Hematopoietic multipotent progenitor cell treated with erythropoietin and hydrocortisone succinate and interleukin-3 and kit ligand, for 15 days (in vitro differentiated cells): ENCODE measurements at places on chromosomes 1 and 21.

DNA sequence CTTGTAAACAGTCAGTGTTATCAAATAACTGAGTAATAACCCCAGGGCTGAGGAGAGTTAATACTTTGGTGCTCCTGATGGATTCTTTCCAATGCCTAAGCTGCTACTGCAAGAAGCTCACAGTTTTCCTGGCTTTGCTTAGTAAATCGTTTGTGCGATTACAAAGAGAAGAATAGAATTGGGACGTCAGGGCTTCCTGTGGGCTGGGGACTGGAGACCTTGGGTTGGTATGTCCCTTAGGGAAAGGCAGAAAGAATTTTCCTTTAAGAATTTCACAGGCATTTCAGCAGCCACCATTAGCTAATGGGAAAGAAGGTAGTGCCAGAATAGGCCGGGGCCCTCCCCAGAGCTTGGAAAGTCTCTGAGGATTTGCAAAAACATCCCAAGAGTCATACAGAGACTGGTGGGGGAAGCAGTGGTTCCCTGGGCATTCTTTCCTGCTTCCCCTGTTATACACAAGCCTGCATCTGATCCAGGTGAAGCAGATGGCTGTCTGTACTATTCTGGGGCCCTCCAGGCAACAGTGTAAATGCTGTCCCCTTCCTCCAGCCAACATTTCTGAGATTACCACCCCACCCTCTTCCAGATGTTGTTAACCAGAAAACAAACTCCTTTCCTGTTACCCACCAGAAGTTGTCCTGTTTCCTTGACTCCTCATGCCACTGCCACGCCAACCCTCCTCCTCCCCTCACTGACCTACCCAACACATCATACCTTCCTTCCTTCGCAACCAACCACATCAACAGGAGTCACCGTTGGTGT, 40.2 kb downstream of the PLXNA2 start:
- DNase-seq, result no peak

GRCh38 chr1:97623220-97623619, 297.6 kb downstream of the DPYD start:
- no peak for DNase-seq

DNA sequence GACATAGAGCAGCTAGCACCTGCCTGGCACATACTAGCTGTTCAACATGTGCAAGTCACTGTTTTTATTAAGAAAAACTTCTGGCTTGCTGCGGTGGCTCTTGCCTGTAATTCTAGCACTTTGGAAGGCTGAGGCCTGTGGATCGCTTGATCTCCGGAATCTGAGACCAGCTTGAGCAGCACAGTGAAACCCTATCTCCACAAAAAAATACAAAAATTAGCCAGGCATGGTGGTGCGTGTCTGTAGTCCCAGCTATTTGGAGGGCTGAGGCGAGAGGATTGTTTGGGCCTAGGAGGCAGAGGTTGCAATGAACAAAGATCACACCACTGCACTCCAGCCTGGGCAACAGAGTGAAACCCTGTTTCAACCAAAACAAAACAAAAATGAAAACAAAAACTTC, 27.7 kb upstream of the C8B start:
- DNase-seq, result no peak

DNA sequence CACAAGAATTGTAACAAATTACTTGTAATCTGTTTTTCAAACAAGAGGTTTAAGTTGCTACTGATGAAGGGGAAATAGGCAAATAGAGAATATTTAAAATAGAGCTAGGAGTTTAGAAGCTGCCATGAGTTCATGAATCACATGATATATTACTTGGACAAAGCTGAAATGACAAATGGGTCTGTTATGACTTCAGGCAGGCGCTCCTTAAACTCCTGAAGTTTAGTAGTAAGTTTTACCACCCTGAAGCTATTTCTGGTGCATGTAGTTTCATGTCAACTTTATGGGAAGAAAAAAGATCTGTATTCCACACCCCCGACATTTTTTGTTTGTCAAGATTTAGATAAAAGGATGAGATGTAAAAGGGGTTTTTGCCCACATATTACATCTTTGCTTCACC, 58.5 kb downstream of the PLA2G4A start:
- DNase-seq, result no peak

DNA sequence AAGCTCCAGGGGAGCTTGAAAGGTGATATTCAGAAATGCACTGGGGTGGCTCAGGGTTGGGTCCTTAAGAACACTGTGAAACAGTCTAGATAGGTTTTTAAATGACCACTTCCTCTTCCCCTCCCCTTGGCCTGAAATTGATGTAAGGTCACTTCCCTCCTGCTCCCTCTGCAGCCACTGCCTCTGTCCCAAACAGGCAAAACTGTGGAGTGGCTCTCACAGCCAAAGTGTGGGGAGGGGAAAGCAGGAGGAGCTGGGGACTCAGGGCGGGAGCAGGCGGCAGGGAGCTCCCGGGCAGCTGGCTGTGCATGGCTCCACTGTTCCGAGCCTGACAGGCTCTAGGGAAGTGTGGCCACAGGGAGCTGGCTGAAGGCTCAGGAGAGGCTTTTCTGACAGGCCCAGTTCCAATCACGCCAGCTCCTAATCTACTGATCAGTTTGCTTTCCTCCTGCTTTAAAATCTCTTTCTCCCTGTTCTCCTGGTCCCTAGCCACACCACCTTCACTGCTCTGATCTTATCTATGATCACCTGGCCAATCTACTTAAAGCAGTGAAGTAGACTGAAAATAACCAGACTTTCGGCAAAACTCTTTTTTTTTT, 5.1 kb upstream of the CSRP1 start:
- DNase-seq, result no peak

DNA sequence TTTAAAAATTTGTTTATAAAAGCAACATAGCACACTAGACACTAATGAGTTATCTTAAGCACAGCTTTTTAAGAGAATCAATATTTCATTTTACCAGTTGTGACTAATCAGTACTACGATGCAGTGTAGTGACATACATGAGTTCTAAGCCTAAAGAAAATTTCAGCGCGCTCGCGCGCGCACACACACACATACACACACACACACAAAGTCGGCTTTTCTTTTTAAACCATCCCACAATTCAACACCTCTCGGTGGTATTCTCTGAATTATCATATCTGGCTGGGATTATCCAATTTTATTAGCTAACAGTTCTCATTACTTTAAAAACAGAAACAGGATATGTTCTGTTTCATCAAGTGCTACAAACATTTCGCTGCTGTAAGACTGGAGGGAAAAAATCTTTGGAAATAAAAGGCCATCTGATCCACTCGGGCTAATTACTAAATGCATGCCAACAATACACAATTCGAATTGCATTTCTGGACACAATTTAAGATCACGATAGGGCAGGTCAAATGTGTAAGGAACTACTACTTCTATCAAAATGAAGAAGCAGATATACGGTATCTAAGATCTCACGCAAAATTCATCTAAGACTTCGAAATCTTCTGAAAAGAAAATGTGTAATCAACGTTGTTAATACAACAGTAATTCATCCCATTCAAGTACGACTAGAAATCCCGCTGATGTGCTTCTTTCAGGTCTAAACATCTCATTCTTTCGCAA, 1.2 kb downstream of the TUT4 start:
- no peak for DNase-seq

DNA sequence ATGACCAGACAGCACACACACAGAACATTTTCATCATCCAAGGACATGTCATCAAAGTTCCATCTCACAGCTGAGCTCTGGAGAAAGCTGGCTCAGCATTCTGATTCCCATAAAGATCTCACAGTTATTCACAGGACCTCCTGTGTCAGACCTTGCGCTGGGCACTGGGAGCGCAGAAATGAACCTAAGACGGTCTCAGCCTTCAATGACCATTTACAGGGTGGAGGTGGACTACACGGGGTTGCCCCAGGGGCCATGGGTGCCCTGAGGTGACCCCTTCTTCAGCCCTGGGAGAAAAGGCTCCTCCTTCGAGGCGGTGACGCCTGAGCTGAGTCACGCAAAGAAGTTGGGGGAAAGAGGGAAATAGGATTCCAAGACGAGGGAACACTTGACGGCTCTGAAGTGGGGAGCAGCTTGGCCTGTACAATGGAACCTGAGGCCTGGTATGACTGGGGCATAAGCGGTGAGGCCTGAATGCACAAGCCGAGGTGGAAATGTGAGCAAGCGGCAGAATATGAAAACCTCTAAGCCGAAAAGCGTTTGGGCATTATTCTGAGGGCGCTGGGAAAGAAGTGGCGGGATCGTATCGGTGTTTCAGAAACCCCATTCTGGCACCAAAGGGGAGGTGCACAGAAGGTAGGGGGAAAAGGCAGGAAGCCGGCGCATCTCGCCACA, 797 bp downstream of the CC2D1B start:
- DNase-seq, result peak; percentile 35

DNA sequence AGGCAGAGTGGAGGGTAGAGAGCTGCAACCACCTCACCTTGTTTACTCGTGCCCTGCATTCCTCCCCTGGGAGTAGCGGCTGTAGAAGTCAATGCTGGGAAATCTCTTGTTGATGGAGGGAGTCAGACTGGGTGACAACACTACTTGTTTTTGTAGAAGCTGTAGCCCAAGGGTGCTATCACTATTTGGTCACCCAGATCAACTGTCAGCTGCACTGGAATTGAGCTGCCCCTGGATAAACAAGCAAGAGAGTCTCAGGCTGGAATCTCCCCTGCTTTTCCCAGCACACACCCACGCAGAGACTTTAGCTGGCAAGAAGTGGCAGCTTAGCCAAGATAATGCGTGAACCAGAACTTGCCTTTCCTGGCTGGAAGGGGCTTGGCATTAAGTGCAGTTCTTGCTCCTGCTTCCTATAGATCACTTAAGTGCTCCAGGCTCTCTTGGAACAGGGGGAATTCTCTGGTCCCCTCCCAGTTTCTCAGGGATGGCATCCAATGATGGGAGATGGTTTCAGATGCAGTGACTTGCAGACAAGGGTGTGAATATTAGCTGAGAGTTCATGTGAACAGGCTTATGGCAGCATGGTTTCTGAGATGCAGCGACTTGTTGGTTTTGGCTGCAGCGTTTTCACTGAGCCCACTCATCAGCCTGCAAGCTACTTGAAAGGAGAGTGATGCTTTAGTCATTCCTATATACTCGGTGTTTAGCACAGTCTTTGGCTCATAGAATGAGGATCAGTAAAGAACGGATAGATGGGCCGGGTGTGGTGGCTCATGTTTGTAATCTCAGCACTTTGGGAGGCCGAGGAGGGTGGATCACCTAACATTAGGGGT, 16.8 kb downstream of the ATP2B4 start:
- DNase-seq, result no peak
